Colonic mucosa (tissue), 4 donors: ENCODE measurements at places on chromosomes 2 and 18. TPM values are rescaled to one million over a fixed set of nuclear protein-coding genes. Genes with fewer than 3 reads are reported as not detected.

DNA sequence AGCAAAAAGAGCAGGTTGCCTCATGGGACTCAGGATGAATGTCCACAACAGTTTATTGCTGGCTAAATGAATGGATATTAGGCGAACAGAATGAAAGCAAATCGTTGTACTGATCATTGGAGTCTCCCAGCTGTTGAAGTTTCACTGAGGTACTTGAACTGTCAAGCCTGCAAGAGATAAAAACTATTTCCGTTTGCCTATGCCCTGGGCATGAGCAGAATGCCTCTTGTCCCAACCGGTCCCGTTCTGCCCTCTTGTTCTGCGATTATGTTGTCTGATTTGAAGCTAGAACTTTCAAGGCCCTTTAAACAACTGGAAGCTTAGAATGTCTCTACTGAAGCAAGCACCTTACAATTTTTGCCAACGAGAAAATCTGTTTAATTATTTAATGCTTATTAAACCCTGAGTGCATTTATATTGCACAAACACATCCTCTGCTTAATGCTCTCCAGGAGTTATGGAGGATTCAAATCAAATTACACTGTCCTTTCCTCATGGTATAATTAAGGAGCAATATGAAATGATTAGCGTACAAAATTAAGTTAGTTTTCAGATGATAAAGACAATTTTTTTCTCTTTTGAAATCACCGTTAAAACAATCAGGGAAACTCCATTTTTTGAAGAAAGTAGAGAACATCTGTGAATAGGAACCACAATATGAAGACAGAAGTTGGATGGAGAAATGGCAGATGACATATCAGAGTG lies 17.7 kb downstream of the QPCT start:
- H3K4me1 ChIP-seq, result no peaks in the 10 kb centered on the region
- no peaks in the 10 kb centered on the region for H3K36me3 ChIP-seq
- H3K27me3 ChIP-seq, result no peaks in the 10 kb centered on the region
- H3K27ac ChIP-seq, result no peak overlapping the region

DNA sequence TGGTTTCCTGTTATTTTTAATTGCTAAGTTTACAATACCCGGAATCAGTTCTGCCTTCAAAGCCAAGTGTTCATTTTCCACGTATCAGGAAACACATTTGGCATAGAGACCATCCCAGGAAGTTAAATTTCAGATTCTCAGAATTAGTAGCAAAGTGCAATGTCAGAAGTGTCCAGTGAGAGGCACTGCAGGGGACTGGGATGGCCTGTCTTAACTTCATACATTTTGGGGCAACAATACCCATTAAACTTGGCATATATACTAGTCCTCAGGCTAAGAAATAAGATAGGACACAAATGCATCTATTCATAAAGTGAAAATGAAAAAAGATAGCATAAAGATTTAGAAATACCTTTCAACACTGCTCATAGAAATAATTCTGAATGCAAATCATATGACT lies 1.5 kb upstream of the IL1RL2 start:
- no peaks in the 10 kb centered on the region for H3K4me1 ChIP-seq
- no peak overlapping the region for H3K27ac ChIP-seq
- H3K27me3 ChIP-seq, result no peaks in the 10 kb centered on the region
- no peaks in the 10 kb centered on the region for H3K36me3 ChIP-seq

The SLC66A3 gene
- total RNA-seq, result 7.7 TPM

GRCh38 chr18:903701-904100 lies 970 bp upstream of the ADCYAP1 start:
- H3K27me3 ChIP-seq, result peaks cover 46% of the 10 kb centered on the region
- no peaks in the 10 kb centered on the region for H3K36me3 ChIP-seq
- peak; percentile 33 for DNase-seq
- no peak overlapping the region for H3K27ac ChIP-seq
- H3K4me3 ChIP-seq, result no peak overlapping the region

DNA sequence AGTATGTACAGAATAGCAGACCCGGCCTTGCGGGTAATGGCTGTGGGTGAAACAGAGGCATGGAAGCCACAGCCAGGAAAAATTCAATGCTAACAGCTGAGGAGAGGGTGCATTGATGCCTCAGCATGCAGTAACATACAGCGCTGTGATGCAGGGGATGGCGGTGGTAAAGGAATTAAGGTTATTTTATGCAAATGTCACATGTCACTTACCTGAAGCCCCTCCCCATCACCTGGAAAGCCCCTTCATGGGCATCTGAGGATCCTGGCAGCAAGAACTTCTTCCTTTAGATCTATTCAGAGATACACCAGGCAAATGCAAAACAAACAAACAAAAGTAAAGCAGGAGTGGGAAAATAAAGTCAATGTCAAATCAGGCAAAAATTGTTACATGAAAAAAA lies 1.7 kb upstream of the SP110 start:
- no peaks in the 10 kb centered on the region for H3K27me3 ChIP-seq
- peaks cover 4% of the 10 kb centered on the region for H3K4me1 ChIP-seq
- DNase-seq, result no peak
- no peaks in the 10 kb centered on the region for H3K36me3 ChIP-seq
- no peak overlapping the region for H3K4me3 ChIP-seq
- no peak overlapping the region for H3K27ac ChIP-seq

GRCh38 chr2:23801396-23801795 lies 125.5 kb downstream of the ATAD2B start:
- H3K27me3 ChIP-seq, result no peaks in the 10 kb centered on the region
- H3K4me3 ChIP-seq, result no peak overlapping the region
- H3K36me3 ChIP-seq, result no peaks in the 10 kb centered on the region

GRCh38 chr2:216695401-216695821 lies at the start of gene IGFBP5:
IGFBP5 (minus strand) TSS chr2:216695549; CDS start chr2:216694775, 774 bp downstream.
- H3K27ac ChIP-seq, result peak within 1 kb of the TSS; percentile 54
- no peaks in the 10 kb centered on the region for H3K36me3 ChIP-seq
- peak within 1 kb of the TSS; percentile 35 for H3K4me3 ChIP-seq
- no peaks in the 10 kb centered on the region for H3K4me1 ChIP-seq
- peak; percentile 72 for DNase-seq

GRCh38 chr2:29322011-29322410 lies 206.8 kb downstream of the CLIP4 start:
- H3K4me3 ChIP-seq, result no peak overlapping the region
- no peak for DNase-seq
- H3K27me3 ChIP-seq, result no peaks in the 10 kb centered on the region
- H3K27ac ChIP-seq, result no peak overlapping the region
- no peaks in the 10 kb centered on the region for H3K36me3 ChIP-seq
- no peaks in the 10 kb centered on the region for H3K4me1 ChIP-seq

DNA sequence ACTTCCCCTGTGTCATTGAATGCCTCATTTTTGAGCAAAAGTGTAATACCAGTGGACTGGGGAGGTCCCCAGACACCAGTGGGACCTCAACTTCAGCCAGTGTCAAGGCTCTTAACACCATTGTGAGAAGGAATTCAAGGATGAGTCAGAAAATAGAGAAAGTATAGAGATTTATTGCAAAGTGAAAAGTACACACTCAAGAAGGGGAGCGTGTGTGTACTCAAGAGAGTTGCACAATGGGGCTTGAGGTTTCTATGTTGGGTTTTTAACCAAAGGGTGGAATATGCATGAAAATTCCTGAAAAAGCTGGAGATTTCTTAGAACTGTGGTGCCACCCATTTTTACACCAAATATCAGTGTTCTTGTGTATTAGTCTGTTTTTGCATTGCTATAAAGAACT lies 81.9 kb downstream of the ADCYAP1 start:
- H3K4me1 ChIP-seq, result no peaks in the 10 kb centered on the region
- H3K27me3 ChIP-seq, result no peaks in the 10 kb centered on the region
- no peak overlapping the region for H3K27ac ChIP-seq
- no peak for DNase-seq

GRCh38 chr2:113240915-113241911 lies 37.5 kb downstream of the PAX8 start:
- H3K4me3 ChIP-seq, result no peak overlapping the region
- H3K27me3 ChIP-seq, result no peaks in the 10 kb centered on the region
- peak overlapping the region; percentile 27 for H3K27ac ChIP-seq
- DNase-seq, result no peak

DNA sequence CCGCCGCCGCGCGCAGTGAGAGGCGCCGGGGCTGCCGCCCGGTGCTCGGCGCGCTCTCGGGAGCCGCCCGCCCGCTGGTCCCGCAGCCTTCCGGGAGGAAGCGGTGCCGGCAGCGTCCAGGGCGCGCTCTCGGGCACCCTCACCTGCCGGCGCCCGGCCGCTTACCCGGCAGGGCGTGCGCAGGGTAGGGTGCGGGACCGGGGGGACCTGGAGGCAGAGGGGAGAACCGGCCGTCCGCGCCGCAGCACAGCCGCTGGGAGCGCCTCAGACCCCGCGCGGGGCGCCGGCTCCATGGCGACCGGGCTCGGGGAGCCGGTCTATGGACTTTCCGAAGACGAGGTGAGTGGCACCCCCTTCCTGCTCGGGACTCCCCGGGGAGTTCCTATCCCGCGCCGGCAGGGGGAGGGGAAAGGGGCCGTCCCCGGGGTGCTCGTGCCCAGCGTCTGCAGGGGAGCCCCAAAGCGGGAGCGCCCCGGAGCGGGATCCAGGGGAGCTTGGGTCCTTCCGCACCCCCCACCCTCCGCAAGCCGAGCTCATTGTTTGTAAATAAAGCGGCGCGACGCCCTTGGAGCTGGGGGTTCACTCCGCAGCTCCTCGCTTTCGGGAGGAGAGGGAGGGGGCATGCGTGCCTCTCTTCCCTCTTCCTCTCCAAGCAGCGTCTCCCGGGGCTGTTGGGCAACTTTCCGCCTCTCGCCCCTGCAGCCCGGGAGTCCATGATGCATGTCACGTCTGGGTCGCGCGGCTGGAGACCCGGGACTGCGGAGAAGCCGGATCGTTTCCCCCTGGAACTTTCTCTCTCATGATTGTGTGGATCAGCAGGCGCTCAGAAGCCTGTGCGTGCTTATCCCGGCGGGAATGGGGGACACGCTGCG lies 580 bp downstream of the NEDD4L start:
- H3K4me1 ChIP-seq, result peaks cover 6% of the 10 kb centered on the region
- H3K36me3 ChIP-seq, result no peaks in the 10 kb centered on the region
- DNase-seq, result peak; percentile 64
- H3K4me3 ChIP-seq, result peak overlapping the region; percentile 99
- peak overlapping the region; percentile 88 for H3K27ac ChIP-seq

The LONRF2 gene
- total RNA-seq, result 0.17 TPM

The CHRND gene
- not detected for total RNA-seq

DNA sequence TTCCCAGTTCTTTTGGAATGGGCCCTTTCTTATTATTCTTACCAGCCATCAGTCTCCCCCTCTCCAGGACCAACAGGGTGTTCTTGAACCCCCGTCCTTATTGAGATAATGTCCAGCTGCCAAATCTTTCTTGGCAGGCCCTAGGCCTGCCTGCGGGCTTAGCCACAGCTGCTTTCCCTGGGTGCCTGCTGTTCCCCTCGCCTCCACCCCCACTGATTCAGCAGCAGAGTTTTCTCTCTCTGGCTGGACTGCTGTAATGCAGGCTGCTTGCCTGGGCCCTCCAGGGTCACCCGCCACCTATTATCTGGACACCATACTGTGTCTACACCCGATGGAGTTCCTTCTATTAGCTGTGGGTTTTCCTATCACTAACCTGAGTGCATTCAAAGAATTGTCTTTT lies 395.4 kb upstream of the ATP5MC3 start:
- H3K27ac ChIP-seq, result no peak overlapping the region
- H3K27me3 ChIP-seq, result no peaks in the 10 kb centered on the region
- no peak overlapping the region for H3K4me3 ChIP-seq
- H3K36me3 ChIP-seq, result no peaks in the 10 kb centered on the region

The UGT1A8 gene
- total RNA-seq, result 15.9 TPM

GRCh38 chr18:22471546-22472131 lies 53.9 kb upstream of the CTAGE1 start:
- no peak overlapping the region for H3K27ac ChIP-seq
- H3K4me3 ChIP-seq, result no peak overlapping the region
- H3K27me3 ChIP-seq, result no peaks in the 10 kb centered on the region
- DNase-seq, result no peak
- peaks cover 5% of the 10 kb centered on the region for H3K4me1 ChIP-seq

- no peak for DNase-seq
- H3K4me3 ChIP-seq, result no peak overlapping the region
- H3K4me1 ChIP-seq, result no peaks in the 10 kb centered on the region
- no peak overlapping the region for H3K27ac ChIP-seq
- no peaks in the 10 kb centered on the region for H3K36me3 ChIP-seq
- no peaks in the 10 kb centered on the region for H3K27me3 ChIP-seq
These were observed 26.9 kb upstream of the KIF5C start for GRCh38 chr2:148848146-148848545.

GRCh38 chr2:170361090-170361936 lies 183.4 kb downstream of the MYO3B start:
- H3K36me3 ChIP-seq, result no peaks in the 10 kb centered on the region
- no peaks in the 10 kb centered on the region for H3K27me3 ChIP-seq
- no peaks in the 10 kb centered on the region for H3K4me1 ChIP-seq
- DNase-seq, result peak; percentile 61
- H3K27ac ChIP-seq, result no peak overlapping the region

The SCN9A gene
- 6.4 TPM for total RNA-seq

The RPRM gene
- not detected for total RNA-seq
